ENCODE measurements at places on chromosomes 2 and 18. TPM values are rescaled to one million over a fixed set of nuclear protein-coding genes. Genes with fewer than 3 reads are reported as not detected.

Gene YPEL5
- 14.2 TPM for total RNA-seq

Gene MOGAT1
- total RNA-seq: not detected

Gene LRP2
- total RNA-seq: not detected

Gene CXCR2
- not detected for total RNA-seq

Gene XRCC5
- 45.4 TPM for total RNA-seq

Gene MAPRE3
- total RNA-seq: 18.9 TPM

Gene CROCC2
- 2.9 TPM for total RNA-seq

Gene LYPD1
- total RNA-seq: not detected

Gene REEP1
- total RNA-seq: 6.4 TPM

Gene MALL
- total RNA-seq: 38.5 TPM

Gene SOX11
- not detected for total RNA-seq

Gene ST6GAL2
- total RNA-seq: 55.5 TPM

Data from ascending aorta (tissue), 2 donors.